ENCODE measurements at places on chromosomes 3 and 15.

GRCh38 chr15:76991741-76992645, 2.9 kb upstream of the PSTPIP1 start:
- no peak for DNase-seq

- no peak for DNase-seq
These were observed 1196.3 kb upstream of the GBE1 start for GRCh38 chr3:82957696-82958095.

GRCh38 chr3:50649451-50649931, 25.2 kb upstream of the DOCK3 start:
- no peak for DNase-seq

DNA sequence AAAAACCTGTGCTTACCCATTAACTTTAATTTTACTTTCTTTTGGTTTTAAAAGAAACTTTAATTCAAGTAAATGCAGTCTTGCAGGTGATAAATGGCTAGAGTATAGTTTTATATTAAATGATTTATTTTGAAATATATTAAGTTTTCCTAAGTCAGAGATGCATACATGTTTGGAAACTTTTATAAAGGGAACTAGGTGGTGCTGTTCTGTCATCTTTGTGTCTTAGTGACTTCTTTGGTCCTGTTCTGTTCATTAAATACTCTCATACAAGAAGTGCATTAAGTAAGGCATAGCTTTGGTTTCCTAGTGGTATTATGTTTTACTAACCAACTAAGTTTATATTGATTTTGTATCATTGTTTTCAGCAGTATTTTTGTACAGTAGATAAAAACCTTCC, 15.6 kb downstream of the CADM2 start:
- DNase-seq = no peak

GRCh38 chr3:45654397-45654944, 34.7 kb upstream of the SACM1L start:
- no peak for DNase-seq
